NCI-H187 treated with DMSO at 0.1 percent for 48 hours (cell line): ENCODE measurements at places on chromosomes 1 and 21.
A peak's percentile ranks its signal among the peaks of the same experiment; 100 is the strongest.

DNA sequence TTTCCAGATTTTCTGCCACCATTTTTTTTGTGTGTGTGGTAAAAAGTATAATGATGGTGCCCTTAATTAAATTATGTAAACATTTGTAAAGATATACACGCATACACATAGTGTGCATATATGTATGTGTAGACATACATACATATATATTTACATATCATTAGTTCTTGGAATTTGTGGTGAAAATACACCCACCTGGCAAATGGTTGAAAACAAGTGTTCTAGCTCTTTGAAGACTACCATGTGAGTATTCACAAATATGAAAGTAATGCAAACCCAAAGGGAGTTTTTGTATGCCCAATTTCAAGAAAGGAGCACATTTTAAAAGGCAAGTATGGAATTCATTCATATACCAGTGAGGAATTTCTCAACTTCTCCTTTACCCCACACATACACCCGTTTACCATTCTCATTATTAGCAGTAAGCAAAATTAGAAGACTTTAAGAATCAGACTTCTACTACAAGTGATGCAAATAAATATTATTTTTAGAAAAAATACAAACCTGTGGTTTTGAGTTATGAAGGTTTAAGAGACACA, 8.0 kb downstream of the RABGAP1L start:
- no peak for DNase-seq

- DNase-seq: no peak
Measured at GRCh38 chr1:208682664-208683013, 438.5 kb upstream of the PLXNA2 start.

DNA sequence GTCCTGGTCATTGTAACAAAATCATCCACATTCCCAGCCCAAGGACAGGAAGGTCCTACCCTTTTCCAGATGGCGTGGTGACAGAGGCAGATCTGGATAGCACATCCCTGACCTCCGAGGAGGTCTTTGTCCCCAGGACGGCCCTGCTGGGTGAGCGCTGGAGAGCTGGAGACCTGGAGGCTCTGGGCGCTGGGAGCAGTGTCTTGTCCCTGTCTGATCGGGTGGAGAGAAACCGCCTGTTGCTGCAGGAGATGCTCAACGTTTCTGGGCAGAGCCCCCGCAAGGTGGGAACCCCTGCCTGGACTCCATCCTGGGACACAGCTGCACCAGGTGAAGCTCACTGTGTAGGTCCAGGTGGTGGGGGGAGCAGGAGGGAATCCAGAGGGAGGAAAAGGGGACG, 4.1 kb downstream of the KIAA1614 start:
- no peak for DNase-seq

- DNase-seq: no peak
Measured at GRCh38 chr1:88029899-88030298, 654.2 kb upstream of the PKN2 start.

GRCh38 chr1:116528329-116529083, 42.3 kb downstream of the CD58 start:
- DNase-seq: no peak

DNA sequence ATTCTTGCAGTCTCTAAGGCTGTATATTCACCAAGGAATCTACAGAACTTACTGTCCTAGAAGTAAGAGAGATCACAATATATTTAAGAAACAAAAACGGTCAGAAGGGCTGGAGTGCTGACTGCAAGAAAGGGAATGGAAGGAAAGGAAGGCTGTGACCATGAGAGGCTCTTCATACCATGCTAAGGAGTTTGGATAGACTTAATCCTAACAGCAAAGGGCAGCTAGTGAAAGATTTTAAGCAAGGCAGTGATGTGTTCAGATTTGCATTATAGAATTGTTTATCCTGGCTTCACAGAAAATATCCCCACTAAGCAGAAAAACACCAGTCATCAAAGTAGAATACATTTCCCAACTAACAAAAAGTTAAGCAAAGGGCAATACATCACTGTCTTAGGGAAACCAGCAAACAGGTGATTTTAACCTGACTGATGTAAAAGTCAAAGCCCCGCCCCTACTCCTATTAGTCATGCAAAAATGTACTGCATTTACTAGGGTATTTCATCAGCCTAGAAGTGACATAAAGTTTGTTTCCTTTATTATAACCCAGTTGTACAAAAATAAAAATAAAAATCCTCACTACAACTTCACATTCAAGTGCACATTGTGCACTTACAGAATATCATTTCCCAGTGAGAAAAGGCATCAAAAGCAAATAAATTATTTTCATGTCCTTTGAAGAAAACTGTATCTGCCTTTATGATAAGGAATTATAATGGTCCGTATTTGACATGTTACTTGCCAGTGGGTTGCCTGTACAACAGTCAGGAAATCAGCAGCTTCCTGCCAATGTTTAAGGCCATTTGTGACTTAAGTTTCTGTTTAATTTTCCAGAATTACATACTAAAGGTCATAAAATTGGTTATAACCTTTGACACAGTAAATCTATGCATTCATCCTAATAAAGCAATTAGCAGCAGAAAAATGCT, 17.2 kb downstream of the JAK1 start:
- no peak for DNase-seq

- no peak for DNase-seq
Measured at GRCh38 chr1:228118040-228118439, 8.9 kb upstream of the MRPL55 start.

- DNase-seq: no peak
Measured at GRCh38 chr1:224563666-224564065, 52.5 kb upstream of the CNIH3 start.

GRCh38 chr1:19960591-19960990, 18.8 kb downstream of the PLA2G2A start:
- DNase-seq: no peak

- no peak for DNase-seq
Measured at GRCh38 chr1:185463433-185463832, 146.4 kb upstream of the IVNS1ABP start.

- DNase-seq: no peak
Measured at GRCh38 chr1:220409771-220410595, 118.0 kb upstream of the MARK1 start.

DNA sequence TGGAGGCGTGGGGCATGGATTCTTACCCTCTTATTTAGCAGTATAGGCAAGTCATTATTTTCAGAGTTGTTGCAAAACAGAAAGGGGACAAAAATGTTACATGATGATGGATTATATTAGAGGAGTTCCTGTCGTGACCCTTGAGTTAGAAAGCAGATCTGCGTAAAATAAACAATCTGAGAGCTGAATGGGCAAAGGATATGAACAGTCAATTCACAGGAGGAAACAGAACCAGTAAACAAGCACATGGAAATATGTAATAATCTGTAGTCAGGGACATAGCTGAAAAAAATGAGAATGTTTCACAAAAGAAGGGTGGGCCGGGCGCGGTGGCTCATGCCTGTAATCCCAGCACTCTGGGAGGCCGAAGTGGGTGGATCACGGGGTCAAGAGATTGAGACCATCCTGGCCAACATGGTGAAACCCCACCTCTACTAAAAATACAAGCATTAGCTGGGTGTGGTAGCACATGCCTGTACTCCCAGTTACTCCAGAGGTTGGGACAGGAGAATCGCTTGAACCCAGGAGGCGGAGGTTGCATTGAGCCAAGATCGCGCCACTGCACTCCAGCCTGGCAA, 20.9 kb downstream of the RCAN1 start:
- peak; percentile 35 for DNase-seq

GRCh38 chr1:240232530-240232929, 140.8 kb downstream of the FMN2 start:
- no peak for DNase-seq

- DNase-seq: no peak
Measured at GRCh38 chr21:28639737-28640136, 352.9 kb downstream of the LTN1 start.

- DNase-seq: no peak
Measured at GRCh38 chr1:43842175-43842498, 91.5 kb upstream of the ARTN start.

- no peak for DNase-seq
Measured at GRCh38 chr1:39409055-39409816, 82.2 kb upstream of the BMP8A start.

GRCh38 chr21:38496224-38496623, 2.1 kb downstream of the ERG start:
- DNase-seq: no peak

- peak; percentile 91 for DNase-seq
Measured at GRCh38 chr1:149848340-149849110, 50.8 kb upstream of the BOLA1 start.

DNA sequence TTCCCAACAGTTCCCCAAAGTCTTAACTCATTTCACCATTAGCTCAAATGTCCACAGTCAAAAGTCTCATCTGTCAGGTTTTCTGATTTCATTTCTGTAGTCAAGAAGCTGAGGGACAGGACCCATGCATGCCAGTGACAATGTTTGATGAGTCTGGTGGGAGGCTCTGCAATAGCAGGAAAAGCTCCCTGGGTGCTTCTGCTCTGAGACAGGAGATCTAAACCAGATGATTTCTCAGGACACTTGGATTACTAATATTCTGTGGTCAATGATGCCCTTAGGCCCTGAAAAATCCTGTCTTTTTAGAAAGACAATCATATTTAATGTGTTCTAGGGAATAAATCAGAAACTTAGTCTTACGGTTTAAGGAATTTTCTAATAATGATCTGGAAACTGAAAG, 56.4 kb downstream of the PCBP3 start:
- no peak for DNase-seq

- DNase-seq: no peak
Measured at GRCh38 chr1:109668123-109668775, 392 bp downstream of the GSTM2 start.

DNA sequence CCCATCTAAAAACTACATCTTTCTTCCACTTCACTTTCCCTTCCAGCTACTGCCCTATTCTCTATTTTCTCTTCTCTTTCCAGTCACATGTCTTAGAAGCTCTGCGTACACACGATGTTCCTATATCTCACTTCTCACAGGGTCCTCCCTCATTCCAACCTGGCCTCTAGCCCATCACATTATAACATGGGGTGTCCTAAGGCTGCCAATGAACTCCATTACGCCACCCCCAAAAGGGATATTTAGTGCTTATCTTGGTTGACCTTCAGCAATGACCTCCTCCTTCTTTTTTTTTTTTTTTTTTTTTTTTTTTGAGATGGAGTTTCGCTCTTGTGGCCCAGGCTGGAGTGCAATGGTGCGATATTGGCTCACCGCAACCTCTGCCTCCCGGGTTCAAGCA, 38.2 kb upstream of the FAM89A start:
- no peak for DNase-seq
